ENCODE measurements at places on chromosomes 12 and 14.
A peak's percentile ranks its signal among the peaks of the same experiment; 100 is the strongest.

GRCh38 chr14:21974741-21975140 is 301.1 kb upstream of the OR4E1 start:
- no peak for DNase-seq

GRCh38 chr12:128971802-128972201 is 118.5 kb downstream of the GLT1D1 start:
- DNase-seq = no peak

DNA sequence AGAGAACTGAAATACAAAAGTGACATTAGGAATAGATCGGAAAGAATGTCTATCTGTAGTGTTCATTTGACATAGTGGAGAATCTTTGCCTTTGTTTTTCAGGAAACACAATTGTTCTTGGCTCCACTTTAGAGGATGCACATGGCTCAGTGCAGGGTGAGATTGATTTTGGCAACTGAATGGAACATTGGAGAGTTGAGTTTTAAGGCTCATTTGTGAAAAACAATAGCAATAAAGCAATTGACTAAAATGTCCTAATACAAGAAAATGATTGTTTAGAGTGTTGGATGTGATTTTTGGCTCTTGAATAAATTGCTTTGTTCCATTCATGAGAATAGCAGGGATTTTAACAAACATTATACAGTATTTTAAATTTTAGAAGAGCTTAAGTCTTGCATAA is 116.4 kb downstream of the SLC38A1 start:
- no peak for DNase-seq

DNA sequence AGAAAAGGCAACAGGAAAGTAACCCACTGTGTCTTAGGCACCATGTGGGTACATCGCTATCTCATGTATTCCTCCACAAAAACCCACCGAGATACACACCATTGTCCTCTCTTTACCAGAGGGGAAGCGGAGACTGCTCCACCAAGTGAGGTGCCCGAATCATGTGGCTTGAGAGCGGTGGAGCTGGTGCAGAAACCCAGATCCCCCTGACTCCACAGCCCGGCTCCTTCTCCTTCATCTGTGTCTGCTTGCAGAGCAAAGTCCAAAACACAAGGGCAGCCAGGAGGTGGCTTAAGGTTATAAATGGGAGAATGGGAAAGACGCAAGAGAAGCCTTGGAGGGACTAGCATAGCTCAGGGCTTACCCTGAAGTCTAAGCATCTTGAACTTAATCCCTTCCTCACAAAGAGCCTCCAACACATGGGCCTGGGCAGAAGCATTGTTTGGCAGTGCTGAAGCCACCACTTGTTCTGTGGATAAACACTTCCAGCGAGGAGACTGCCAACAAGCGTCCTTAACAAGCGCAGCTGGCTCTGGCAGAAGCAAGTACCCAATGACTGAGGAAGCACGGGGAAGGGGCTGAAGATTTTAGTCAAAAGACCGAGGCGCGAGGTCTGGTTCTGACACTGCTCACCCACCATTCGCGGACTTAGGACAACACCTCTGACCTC is 83.0 kb downstream of the TTC7B start:
- DNase-seq = no peak

DNA sequence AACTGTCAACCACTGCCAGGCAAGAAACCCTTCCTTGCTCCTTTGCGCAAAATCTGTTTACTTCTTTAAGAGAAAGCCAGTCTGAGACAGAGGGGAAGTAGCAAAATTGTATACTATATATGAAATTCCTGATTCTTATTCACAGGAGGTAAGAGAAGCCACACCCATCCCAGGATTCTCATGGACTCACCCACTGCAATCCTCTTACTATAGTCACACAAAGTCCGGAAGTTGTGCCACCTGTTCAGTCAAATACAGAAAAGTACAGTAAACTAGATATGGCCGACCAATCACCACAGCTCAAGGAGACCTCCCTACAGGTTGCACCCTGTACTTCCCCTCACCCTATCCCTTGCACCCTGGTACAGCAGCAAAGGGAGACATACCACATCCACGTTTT is 2.9 kb downstream of the PRMT5 start:
- peak; percentile 41 for DNase-seq
